ENCODE measurements at places on chromosomes 4 and X.

GRCh38 chr4:20331642-20332041 lies 79.9 kb downstream of the SLIT2 start:
- no peak for DNase-seq

GRCh38 chr4:176569301-176569700 lies 223.4 kb downstream of the VEGFC start:
- DNase-seq: no peak

DNA sequence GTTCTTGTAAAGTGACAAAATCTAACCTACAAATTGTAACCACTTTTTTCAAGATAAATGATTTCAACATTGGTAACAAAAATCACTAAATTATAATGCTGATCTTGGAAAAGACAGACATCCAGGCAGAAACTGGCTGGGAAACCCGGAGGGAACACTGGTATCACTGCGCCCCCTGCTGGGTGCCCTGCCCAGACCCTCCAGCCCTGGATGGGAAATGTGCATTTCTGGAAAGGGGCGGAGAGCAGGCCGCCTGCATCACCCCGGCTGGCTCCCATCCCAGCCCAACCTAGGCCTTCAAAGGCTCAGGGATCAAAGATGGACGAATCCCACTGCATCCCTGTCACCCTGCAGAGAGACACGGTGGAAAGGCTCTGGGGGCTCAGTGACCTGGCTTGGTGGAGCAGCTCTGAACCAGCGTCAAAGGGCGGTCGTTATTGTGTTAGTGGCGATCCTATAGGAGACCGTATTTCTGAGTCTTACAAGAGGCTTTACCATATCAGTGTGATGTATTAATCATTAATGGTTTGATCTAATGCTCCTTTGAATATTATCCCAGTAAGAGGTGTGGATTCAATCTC lies 37.3 kb downstream of the ACOX3 start:
- peak; percentile 16 for DNase-seq

- no peak for DNase-seq
These were observed 383.3 kb downstream of the BCOR start for GRCh38 chrX:39714471-39714870.

- no peak for DNase-seq
These were observed 2.9 kb upstream of the HMGB3 start for GRCh38 chrX:150980186-150980585.

DNA sequence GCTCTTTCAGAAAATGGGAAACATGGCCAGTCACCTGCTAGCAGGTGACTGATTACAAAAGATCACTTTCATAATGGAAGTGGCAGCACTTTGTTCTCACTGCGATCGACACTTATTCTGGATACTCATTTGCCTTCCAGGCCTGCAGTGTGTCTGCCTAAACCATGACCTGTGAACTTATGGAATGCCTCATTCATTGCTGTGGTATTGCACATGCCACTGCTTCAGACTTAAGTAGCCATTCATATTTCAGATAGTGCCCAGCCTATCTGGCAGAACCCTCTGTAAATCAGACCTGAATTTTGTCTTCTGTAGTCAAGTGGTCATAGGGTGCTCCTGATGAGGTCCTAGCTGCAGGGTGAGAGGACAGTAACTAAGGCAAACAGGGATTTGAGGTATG lies 23.3 kb upstream of the MGST2 start:
- no peak for DNase-seq

- no peak for DNase-seq
These were observed 74.8 kb upstream of the SLIT2 start for GRCh38 chr4:20176881-20177280.

DNA sequence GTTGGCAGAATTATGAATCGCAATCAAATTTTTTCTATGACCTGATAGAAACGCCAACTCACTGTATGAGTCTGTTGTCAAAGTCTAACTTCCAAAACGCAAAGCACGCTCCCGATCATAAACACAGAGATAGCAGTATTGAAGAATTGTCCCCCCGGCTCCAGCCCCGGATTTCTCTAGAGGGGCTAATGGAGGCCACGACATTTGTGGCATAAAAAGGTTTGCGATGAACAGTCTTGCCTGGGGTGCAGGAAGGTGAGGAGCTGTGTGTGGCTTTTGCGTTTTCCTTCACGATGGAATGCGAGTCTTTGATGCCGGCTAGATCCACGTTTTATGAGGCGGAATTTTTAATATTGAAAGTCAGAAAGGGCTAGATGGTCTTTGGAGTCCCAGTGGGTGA lies 183.0 kb downstream of the CRLF2 start:
- DNase-seq: no peak

DNA sequence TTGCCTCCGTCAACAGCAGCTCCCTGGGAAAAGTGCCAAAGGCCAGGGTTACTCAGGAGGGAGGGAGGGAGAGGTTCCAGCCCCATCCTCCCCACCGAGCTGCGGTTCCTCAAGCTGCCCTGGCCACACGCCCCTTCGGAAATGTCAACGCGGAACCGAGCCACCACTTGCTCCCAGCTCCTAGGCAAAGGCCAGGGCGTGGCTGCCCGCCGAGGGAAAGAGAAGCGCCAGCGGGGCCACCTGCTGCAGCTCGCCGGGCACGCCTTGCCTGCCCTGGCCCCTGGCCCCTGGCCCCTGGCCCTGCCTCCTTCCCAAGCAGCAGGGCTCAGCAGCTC lies 15.3 kb downstream of the SLC6A8 start:
- DNase-seq: no peak

GRCh38 chr4:184624972-184625554 lies 24.2 kb downstream of the CASP3 start:
- no peak for DNase-seq

DNA sequence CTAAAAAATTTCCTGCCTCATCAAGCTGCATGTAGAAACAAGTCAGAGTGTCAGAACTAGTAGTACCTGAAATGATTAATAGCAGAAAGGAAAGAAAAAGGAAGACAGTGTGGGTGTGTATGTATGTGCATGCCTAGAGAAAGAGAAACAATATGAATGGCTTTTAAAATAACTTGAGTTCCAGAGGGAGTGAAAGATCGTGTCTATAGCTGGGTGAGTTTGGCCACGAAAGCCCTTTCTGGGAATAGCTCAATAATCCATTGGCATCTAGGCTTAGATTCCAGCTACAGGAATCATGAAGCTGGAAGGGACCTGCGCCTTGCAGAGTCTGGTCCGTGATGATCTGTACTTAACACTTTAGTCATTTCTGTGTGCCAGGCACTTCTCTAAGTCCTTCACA lies 195.6 kb downstream of the RAPGEF2 start:
- no peak for DNase-seq

- DNase-seq: no peak
These were observed 247.8 kb downstream of the TEX13A start for GRCh38 chrX:104972737-104973136.

All from cortex of kidney (tissue), 1 donor.